ENCODE measurements at places on chromosomes 11 and 22. TPM values are rescaled to one million over a fixed set of nuclear protein-coding genes. Genes with fewer than 3 reads are reported as not detected.

DNA sequence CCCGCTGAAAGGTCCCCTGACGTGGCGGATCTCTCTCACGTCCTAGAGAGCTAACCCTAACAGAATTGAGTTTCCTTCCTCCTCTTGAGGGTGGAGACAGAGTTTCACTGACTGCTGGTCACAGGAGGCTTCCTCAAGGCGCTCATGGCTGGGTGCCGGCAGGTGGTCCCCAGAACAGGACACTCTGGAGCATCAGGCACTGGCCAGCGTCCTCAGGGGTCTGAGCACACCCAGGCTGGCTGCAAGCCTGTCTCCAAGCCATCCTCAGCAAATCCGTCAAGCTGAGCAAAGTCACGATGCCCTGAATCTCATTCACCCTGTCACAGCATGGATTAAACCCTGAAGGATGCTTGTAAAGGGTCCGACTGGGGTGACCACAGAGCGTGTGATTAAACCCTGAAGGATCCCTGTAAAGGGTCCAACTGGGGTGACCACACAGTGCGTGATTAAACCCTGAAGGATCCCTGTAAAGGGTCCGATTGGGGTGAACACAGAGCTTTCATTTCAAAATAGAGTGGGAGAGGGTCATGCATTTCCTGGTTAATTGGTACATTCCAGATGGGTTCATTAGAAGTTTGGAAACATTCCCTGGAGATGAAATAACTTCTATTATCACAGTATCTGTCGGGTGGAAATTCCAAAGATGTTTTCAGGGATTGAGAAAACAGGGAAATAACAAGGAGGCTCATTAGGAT, 473.0 kb downstream of the BRD1 start:
- no peak for DNase-seq

- no peak for DNase-seq
Observed at GRCh38 chr11:74310857-74311256, 583 bp downstream of the P4HA3 start.

DNA sequence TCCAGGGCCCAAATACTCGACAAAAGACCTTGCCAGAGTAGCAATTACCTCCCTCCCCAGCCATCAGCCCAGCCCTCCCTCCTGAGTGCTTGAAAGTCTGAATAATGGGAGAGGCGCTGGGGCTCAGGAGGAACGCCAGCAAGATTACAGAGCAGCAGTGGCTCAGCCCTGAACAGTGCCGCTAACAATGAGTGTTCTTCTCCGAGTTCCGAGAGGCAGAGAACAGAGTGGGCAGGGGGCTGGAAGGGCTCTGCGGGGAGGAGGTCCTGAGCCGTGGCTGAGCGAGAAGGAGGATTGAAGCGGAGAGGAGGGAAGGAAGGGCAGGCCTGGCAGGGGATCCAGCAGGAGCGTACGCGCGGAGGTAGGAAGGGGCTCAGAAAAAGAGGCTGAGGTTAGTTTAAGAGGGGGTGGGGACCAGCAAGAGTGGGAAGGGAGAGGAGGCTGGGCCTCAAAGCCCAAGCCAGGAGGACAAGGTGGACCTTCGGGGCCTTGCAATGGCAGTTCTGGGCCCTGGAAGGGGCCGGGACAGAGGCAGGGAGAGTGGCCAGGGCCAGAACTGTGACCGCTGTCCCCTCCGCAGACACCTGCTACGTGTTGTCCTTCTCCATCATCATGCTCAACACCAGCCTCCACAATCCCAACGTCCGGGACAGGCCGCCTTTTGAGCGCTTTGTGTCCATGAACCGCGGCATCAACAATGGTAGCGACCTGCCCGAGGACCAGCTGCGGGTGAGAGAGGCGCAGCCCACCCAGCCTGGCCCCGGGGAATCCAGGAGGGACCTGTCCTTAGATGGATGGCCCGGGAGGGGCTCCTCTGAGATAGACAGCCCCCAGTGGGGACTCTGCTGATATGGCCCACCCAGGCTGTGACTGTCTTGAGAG, 20.6 kb downstream of the CYTH4 start:
- no peak for DNase-seq

- no peak for DNase-seq
Observed at GRCh38 chr11:16612566-16613261, 125.7 kb upstream of the C11orf58 start.

MPZL3 gene
- 0.06 TPM for polyA plus RNA-seq

DNA sequence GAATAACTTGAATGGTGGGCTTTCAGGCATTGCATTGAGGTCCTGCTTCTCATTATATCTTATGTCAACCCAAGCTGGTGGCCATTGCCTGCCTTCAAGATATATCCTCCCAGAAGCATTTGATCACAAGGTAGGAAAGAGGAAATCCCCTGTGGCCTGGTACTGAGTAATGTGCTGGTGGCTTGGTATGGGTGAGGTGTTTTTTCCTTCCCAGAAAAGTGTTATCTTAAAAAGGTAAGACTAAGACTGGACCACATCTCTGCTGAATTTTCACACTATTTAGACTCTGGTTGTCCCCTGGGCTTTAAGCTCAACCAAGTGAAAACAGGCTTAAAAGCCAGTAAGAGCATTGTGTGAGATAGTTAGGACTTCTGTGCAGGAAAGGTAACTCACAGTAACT, 3.7 kb downstream of the INSC start:
- no peak for DNase-seq

- no peak for DNase-seq
Observed at GRCh38 chr11:105092256-105093239, 47.0 kb downstream of the CARD18 start.

DNA sequence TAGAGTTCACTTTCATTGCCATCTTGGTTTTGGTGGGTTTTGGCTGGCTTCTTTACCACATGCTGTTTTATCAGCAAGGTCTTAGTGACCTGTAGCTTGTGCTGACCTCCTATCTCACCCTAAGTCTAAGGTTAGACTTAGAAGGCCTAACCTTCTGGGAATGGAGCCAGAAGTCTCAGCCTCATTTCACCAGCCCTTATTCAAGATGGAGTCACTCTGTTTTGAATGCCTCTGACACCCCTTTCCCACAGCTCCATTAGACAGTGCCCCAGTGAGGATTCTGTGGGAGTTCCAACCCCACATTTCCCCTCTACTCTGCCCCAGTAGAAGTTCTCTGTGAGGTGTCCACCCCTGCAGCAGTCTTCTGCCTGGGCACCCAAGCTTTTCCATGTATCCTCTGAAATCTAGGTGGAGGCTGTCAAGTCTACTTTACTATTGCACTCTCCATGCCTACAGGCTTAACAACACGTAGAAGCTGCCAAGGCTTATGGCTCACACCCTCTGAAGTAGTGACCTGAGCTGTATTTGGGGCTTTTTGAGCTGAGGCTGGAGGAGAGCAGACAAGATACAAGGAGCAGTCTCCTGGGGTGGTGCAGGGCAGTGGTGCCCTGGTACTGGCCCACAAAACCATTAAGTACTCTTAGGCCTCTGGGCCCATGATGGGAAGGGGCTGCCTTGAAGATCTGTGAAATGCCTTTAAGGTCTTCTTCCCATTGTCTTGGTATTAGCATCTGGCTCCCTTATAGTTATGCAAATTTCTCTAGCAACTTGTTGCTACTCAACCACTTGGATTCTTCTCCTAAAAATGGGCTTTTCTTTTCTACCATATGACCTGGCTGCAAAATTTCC, 65.9 kb upstream of the SC5D start:
- no peak for DNase-seq

UFD1 gene
- polyA plus RNA-seq = 87.3 TPM

BTBD18 gene
- polyA plus RNA-seq = not detected

DNA sequence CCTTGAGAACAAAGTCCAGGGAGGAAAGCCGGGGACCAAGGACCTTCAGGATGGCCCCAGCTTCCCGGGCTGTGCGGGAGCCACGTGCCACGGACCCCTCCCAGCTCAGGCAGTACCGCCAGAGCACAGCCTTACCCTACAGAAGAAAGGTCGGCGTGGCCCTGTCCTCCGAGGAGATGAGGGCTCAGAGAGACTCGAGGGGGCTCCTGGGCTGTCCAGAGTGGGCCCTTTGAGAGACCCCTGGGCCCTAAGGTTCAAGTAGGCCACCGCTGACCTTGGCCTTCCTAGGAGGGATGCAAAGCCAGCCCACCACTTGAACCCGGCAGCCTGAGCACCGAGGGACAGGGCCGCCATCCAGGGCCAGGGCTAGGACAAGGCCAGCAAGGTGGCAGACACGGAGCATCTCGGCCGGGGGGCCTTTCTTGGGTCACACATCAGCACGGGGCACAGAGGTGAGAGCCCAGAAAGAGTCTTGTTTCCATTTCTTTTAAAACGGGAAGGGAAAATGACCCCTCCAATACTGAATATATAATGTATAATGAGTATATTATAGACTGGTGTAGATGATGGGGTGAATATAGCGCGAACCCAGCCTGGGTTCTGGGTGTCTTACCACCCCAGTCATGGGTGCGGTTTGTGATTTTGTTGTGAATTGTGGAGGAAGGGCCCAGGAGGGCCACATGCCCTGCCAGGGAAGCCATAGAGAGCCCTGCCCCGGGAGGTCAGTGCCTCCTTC, 34.4 kb upstream of the PPARA start:
- no peak for DNase-seq

GRCh38 chr11:11318961-11319360, 34.1 kb downstream of the CSNK2A3 start:
- no peak for DNase-seq

FOLH1 gene
- polyA plus RNA-seq = not detected

VSTM5 gene
- 0.55 TPM for polyA plus RNA-seq

IL17REL gene
- polyA plus RNA-seq = not detected

- DNase-seq = no peak
Observed at GRCh38 chr22:44261164-44261860, 51.4 kb downstream of the SHISAL1 start.

- DNase-seq = no peak
Observed at GRCh38 chr22:23565305-23565914, 14.7 kb downstream of the IGLL1 start.

GRCh38 chr11:92790926-92791616, 178.4 kb upstream of the MTNR1B start:
- no peak for DNase-seq

DNA sequence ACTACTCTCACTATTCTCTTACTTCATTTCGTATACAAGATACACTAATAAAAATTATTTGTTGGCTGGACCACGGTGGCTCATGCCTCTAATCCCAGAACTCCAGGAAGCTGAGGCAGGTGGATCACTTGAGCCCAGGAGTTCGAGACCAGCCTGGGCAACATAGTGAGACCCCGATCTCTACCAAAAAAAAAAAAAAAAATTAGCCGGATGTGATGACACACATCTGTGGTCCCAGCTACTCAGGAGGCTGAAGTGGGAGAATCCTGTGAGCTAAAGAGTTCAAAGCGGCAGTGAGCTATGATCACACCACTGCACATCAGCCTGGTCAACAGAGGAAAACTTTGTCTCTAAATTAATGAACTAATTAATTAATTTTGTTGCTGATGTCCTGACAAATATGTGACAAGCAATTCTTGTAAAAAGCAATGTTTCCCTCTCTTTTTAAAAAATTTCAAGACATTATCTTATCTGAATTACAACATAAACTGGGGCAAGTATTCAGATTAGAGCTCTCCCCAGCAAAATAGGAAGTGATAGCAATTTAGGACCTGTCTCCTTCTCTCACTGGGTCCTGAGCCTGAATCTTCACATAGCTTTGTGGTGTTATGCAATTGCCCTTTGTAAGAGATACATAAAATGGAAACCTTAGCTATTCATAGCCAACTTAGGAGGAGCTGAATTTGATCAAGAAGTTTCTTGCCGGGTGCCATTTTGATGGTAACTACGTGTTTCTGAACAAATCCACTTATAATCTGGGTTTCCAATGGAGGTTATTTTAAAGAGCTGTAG, 17.6 kb upstream of the TMA7B start:
- no peak for DNase-seq

OR6T1 gene
- not detected for polyA plus RNA-seq

GRCh38 chr11:133175103-133175502, 357.2 kb downstream of the OPCML start:
- no peak for DNase-seq

DNA sequence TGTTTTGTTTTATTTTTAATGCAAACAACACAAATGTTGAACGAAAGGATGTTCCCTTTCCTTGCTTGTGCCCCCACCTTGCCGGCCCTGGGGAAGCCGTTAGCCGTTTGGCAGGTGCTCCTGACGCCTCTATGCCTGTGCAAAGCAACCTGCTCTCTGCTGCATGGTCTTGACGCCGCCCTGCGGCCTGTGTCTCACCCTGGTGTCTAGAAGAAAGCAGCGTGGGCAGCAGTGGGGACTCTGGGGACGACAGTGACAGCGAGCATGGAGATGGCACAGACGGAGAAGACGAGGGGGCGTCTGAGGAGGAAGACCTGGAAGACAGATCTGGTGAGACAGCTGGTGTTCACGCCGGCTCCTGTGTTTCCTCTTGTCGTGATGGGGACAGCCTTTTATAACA, 5.5 kb downstream of the PHRF1 start:
- no peak for DNase-seq

GRCh38 chr22:24486501-24486921, 8.6 kb upstream of the UPB1 start:
- DNase-seq = no peak

DNA sequence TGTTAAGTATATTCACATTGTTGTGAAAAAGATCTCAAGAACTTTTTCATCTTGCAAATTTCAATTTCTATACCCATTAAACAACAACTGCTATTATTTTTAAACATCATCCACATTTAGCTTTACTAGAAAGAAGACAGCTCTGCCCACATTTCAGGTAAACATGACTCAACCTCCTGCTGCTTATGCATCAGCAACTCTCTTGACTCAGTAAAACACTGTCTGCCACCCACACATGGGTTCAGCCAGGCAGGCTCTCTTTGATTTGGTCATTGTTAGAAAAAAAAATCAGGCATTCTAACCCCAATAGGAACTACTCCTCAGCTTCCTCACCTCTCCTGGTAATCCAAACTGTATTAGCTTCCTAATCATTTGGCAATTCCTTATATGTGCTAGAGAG, 5.1 kb upstream of the ENDOD1 start:
- no peak for DNase-seq

GRCh38 chr11:81112718-81113117, 1620.9 kb downstream of the FAM181B start:
- DNase-seq = no peak

- DNase-seq = no peak
Observed at GRCh38 chr22:35634015-35634414, 14.2 kb upstream of the APOL6 start.

GRCh38 chr11:2886191-2886894, 768 bp upstream of the CDKN1C start:
- DNase-seq = no peak

UBQLNL gene
- 0.42 TPM for polyA plus RNA-seq

GRCh38 chr11:99422581-99423427, 402.1 kb downstream of the CNTN5 start:
- DNase-seq = no peak

PARVA gene
- 134 TPM for polyA plus RNA-seq

GAL3ST3 gene
- polyA plus RNA-seq = 0.11 TPM

GRCh38 chr11:61963016-61963281, 4.5 kb downstream of the FTH1 start:
- no peak for DNase-seq
